Memory B cell (primary cell): ENCODE measurements at places on chromosomes 5 and 9.

- no peaks in the 10 kb centered on the region for H3K36me3 ChIP-seq
- H3K4me3 ChIP-seq, result no peak overlapping the region
- DNase-seq, result no peak
- no peak overlapping the region for H3K27ac ChIP-seq
Observed at GRCh38 chr9:1738511-1739100, 276.5 kb upstream of the SMARCA2 start.

DNA sequence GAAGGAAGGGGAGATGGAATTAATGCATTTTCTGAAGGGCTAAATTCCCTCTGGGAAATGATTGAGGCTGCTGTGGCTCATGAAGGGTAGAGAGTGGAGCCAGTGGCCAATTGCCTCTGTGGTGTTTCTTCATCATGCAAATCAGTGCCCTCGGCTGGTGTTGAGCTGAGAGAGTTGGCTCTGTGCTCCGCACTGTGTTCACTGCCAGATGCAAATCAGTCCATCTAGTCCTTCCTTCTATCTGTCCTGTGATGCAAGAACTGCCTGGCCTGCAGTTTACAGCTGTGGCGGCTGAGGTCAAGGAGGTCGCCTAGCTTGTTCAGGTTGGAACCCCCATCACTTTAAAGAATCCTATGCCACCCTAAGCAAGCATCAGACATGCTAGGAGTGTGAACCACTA, 6.0 kb downstream of the TMEM171 start:
- peaks cover 25% of the 10 kb centered on the region for H3K27me3 ChIP-seq
- H3K4me3 ChIP-seq, result no peak overlapping the region
- H3K36me3 ChIP-seq, result no peaks in the 10 kb centered on the region
- no peak overlapping the region for H3K27ac ChIP-seq
- DNase-seq, result no peak
- peaks cover 3% of the 10 kb centered on the region for H3K4me1 ChIP-seq

DNA sequence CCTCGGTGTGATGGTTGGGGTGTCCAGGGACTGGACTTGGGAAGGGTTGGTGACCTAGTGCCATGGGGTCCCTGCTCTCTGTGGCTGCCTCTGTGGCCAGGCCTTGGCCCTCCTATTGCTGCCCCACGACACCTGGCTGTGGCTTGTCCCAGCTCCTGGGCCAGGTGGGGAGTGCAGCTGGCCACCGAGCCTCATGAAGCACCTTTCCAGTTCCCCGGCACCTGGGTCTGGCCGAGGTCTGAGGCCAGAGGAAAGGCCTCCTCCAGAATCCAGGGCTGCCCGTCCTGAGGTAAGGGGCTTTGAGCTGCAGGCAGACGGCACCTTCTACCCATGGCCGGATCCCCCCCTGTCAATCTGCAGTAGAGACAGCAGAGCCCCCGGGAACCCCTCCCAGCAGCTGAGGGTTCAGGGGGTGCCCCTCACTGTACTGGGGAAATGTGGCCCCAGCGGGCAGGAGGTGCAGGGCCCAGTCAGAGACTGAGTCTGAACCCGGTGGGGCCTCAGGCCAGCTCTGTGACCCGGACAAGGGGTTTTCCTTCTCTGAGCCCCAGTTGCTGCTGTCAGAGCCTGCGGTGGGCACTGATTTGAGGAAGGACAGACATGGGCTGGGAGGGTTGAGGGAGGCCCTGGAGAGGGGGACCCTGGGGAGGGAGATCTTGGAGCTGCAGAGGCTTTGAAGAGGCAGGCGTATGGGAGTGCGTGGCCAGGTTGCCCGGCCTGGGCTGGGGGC, 54.5 kb downstream of the RXRA start:
- peak overlapping the region; percentile 5 for H3K4me3 ChIP-seq
- no peaks in the 10 kb centered on the region for H3K27me3 ChIP-seq
- DNase-seq, result no peak
- no peaks in the 10 kb centered on the region for H3K36me3 ChIP-seq

DNA sequence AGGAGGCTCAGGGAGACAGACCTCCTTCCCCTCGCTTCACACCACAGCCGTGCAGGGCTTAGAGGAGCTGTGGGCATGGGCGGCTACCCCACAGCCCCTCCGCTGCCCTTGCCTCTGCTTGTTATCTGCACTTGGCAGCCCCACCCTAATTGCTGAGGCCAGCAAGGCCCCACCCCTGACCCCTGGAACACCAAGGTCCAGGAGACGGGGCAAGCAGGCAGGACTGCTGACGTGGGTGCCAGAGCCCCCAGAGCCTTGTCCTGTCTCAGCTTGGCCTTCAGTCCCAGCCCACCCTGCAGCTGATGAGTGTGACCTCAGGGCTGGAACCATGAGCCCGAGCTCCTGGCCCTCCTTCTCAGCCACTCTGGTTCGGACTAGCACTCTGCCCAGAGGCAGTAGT, 29.1 kb upstream of the NEURL1B start:
- no peak overlapping the region for H3K4me3 ChIP-seq
- no peaks in the 10 kb centered on the region for H3K4me1 ChIP-seq
- no peak for DNase-seq
- peaks cover 11% of the 10 kb centered on the region for H3K27me3 ChIP-seq
- H3K36me3 ChIP-seq, result no peaks in the 10 kb centered on the region

DNA sequence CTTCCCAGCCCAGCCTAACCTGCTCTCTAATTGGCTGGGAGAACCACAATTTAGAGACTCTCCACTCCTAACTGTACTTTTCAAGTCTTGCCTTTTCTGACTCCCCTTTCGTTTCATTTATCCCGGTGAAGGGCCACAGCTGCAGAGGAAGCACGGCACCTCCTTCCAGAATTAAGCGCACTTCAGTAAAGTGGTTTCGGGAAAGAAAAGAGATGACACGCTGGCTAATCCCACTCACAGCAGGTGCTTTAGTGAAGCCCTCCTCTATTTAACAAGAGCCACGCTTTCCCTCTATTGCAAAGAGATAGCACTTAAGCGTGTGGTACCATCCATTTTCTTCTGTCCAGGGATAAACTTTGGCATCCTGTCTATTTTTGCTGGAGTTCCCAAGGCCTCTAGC, 4.8 kb downstream of the DNAH5 start:
- no peak overlapping the region for H3K27ac ChIP-seq
- H3K4me1 ChIP-seq, result no peaks in the 10 kb centered on the region
- no peak for DNase-seq
- H3K36me3 ChIP-seq, result no peaks in the 10 kb centered on the region
- H3K4me3 ChIP-seq, result no peak overlapping the region
- peaks cover 8% of the 10 kb centered on the region for H3K27me3 ChIP-seq

GRCh38 chr9:89661391-89661949, 56.7 kb downstream of the GADD45G start:
- H3K4me1 ChIP-seq, result peaks cover 7% of the 10 kb centered on the region
- peaks cover 19% of the 10 kb centered on the region for H3K27me3 ChIP-seq
- no peak for DNase-seq
- no peak overlapping the region for H3K4me3 ChIP-seq

GRCh38 chr5:160097991-160098390, 21.3 kb downstream of the PWWP2A start:
- peaks cover 19% of the 10 kb centered on the region for H3K36me3 ChIP-seq
- no peaks in the 10 kb centered on the region for H3K27me3 ChIP-seq
- no peak overlapping the region for H3K4me3 ChIP-seq
- peaks cover 4% of the 10 kb centered on the region for H3K4me1 ChIP-seq
- DNase-seq, result no peak
- peak overlapping the region; percentile 63 for H3K27ac ChIP-seq
